ENCODE measurements at places on chromosomes 5 and 9. TPM values are rescaled to one million over a fixed set of nuclear protein-coding genes. Genes with fewer than 3 reads are reported as not detected.

DNA sequence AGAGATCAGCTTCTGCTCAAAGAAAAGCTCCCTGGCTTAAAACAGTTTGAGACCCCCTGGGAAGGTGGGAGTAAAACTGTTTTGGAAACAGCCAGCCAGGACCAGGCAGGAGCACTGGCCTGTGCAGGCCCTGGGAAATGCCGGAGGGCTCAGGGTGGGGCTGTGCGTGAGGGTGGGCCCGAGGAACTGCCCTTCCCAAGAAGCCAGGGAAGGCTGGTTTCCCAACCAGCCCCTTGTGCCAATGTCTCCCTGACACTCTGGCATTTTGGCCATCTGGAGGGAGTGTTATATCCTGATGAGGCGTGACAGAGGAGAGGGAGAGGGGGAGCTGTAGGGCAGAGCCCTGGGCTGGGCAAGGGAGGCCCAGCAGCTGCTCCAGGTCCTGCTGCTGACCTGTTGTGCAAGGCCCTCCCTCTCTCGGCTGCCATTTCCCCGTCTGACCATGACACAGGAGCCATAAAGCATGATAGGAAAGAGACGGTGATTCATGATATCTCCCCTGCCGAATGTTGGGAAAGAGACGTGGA is 16.1 kb downstream of the OLFML2A start:
- H3K4me1 ChIP-seq: no peaks in the 10 kb centered on the region
- no peaks in the 10 kb centered on the region for H3K36me3 ChIP-seq
- no peak overlapping the region for H3K27ac ChIP-seq
- H3K27me3 ChIP-seq: no peaks in the 10 kb centered on the region

- H3K27me3 ChIP-seq: no peaks in the 10 kb centered on the region
- no peak overlapping the region for H3K4me3 ChIP-seq
- H3K36me3 ChIP-seq: no peaks in the 10 kb centered on the region
These were observed 164.0 kb upstream of the CCDC152 start for GRCh38 chr5:42592401-42593140.

DNA sequence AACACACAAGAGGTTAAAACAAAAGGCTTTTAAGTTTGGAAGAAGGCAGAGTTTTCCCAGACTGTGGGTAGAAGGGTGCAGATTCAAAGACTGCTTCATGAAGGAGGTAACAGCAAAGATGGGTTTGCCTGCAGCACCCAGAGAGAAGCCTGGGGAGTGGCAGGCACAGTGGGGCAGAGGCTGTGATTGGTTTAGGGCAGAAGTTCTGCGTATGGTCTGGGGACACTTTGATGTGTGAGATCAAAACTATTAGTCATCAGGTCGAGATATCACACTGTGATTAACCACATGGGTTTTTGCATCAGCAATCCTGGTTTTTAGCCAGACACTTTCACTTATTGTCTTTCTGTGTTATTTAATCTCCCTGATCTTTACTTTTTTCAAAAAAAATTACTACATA is 188.8 kb upstream of the GLRA1 start:
- no peak for DNase-seq
- no peak overlapping the region for H3K4me3 ChIP-seq

DNA sequence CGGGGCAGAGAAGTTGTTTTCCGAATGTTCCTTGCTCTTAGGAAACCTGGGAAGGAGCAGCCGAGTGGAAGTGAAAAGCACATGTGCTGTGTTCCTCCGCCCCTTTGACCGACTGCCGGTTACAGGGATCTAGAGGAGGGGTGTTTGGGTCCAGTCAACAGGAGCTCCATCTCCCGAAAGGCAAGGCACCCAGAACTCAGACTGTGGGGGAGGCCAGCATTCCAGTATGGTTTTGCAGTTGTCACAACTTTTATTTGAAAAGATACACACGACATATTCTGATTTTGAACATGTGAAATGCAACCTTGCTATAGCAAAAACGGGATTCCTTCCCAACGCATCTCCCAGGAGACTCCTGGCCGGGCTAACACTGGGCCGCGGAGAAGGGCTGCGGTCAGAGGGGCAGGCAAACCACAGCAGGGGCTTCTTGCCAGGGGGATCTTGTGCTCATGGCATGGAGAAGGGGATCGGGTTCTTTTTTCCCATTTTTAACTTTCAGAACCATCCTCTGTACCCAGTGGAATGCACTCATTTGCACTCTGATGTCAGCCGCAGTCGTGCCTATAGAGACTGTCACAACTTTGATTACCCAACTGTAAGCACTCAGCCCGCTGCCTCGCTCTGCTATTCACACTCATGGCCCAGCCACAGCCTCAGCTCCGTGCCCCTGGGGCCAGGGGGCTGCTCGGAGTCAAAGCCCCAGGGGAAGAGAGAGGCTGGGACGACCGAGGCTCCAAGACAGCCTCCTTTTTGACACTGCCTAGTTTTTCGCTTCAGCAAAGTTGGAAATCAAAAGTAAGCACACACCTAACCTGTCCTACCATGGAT is 3.9 kb downstream of the QRFP start:
- H3K27ac ChIP-seq: no peak overlapping the region
- H3K4me1 ChIP-seq: no peaks in the 10 kb centered on the region
- no peak for DNase-seq
- no peaks in the 10 kb centered on the region for H3K27me3 ChIP-seq
- H3K36me3 ChIP-seq: peaks cover 10% of the 10 kb centered on the region

GRCh38 chr9:69546265-69546664 is 125.9 kb downstream of the APBA1 start:
- no peak overlapping the region for H3K27ac ChIP-seq
- H3K27me3 ChIP-seq: no peaks in the 10 kb centered on the region
- no peak overlapping the region for H3K4me3 ChIP-seq

- H3K27me3 ChIP-seq: no peaks in the 10 kb centered on the region
- H3K4me1 ChIP-seq: peaks cover 8% of the 10 kb centered on the region
- DNase-seq: no peak
- no peak overlapping the region for H3K27ac ChIP-seq
- no peak overlapping the region for H3K4me3 ChIP-seq
- H3K36me3 ChIP-seq: peaks cover 10% of the 10 kb centered on the region
These were observed 35.8 kb downstream of the GSN start for GRCh38 chr9:121303456-121304451.

The ALDH1A1 gene
- total RNA-seq: 102 TPM
